ENCODE measurements at places on chromosomes 1 and 21.

GRCh38 chr1:35637401-35637809 lies 3.9 kb downstream of the PSMB2 start:
- no peak for DNase-seq

- DNase-seq, result no peak
Measured at GRCh38 chr21:44664691-44665090, 2.0 kb downstream of the KRTAP12-2 start.

- DNase-seq, result no peak
Measured at GRCh38 chr21:16124378-16125138, 394.8 kb downstream of the USP25 start.

GRCh38 chr1:78665809-78666208 lies 16.2 kb downstream of the IFI44 start:
- no peak for DNase-seq

- no peak for DNase-seq
Measured at GRCh38 chr21:39085843-39086405, 97.3 kb downstream of the PSMG1 start.

DNA sequence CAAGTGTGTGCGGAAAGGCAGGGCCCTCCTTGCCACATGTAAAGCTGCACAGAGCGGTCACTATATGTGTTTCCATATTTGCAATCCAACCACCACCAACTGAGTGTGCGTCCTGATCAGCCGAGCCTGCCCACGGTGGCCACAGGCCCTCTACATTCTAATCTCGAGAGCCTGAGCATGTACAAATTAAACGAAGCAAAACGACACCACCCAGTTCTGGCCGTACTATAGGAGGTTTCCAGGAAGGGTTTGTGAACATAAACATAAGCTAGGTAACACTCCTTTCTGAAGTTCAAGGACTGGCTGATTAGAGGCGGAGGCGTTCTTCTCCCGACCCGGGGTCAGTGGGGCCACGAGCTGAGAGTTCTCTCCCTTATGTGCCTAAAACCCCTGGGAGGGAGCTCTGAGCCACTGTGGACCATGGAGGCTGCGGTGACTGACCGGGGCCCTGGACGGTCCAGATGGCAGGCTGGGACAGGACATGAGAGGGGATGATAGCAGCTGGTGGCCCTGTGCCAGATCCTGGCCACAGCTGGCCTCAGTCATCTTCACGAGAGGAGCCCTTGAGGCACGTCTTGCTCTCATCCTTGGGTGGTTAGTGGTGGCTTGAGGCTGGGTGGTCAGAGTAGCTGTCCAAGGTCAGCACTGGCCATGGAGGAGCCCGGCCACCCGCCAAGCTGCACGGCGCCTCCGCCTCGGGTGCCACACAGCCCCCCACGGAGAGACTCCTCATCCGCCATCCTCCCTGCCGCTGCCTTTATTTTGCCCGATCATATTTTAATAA lies 39.1 kb upstream of the TRAPPC10 start:
- DNase-seq, result no peak

DNA sequence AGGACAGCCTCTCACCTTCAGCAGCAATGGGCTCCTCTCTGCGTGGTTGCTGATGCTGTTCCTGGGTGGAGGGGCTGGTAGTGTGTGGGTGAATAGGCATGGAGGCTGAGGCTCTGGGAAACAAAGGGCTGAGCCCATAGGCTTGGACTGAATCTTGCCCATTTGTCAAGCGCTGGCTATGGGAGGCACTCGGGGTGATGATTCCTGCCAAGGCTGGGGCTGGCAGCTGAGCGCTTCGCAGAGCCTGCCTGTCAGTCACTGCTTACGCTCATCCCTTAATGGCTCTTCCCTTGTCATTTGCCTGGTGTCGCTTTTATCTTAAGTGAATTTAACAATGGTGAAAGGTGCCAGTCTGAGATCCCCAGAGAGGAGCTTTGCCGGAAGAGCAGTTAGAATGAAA lies 353.3 kb downstream of the PBX1 start:
- DNase-seq, result no peak

- no peak for DNase-seq
Measured at GRCh38 chr1:112457241-112457640, 51.5 kb upstream of the WNT2B start.

- DNase-seq, result no peak
Measured at GRCh38 chr1:20921285-20921684, 134.2 kb upstream of the HP1BP3 start.
